ENCODE measurements at places on chromosomes 16 and 17. TPM values are rescaled to one million over a fixed set of nuclear protein-coding genes. Genes with fewer than 3 reads are reported as not detected.

GRCh38 chr16:82201926-82202325 lies 31.9 kb upstream of the MPHOSPH6 start:
- no peak for DNase-seq
- no peak overlapping the region for H3K27ac ChIP-seq
- H3K4me3 ChIP-seq: no peak overlapping the region
- no peaks in the 10 kb centered on the region for H3K4me1 ChIP-seq
- H3K36me3 ChIP-seq: no peaks in the 10 kb centered on the region

DNA sequence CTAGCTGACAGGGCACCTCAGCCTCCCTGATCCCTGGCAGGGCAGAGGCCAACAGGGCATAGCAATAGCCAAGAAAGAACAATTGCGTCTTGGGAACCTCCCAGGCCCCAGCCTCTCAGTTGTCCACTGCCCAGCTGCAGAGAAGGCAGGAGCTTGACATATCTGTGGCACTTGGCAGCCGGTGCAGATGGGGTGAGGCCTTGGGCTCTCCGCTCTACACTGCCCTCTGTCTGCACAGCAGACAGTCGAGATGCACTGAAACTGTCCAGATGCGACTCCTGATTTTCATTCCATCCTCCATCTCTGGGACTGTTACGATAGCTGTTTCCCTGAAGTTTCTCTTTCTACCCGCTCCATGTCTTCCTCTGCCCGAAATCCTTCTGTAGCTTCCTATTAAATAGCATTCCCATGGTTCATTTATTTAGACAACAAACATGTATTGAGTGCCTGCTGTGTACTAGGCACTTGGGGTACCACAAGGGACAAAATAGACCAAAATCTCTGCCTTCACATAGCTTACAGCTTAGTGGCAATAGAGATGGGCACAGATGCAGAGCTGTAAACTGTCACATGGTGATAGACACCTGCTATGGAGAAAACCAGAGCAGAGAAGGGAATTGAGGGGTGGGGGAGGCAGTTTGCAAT lies 3.3 kb downstream of the POLR3E start:
- H3K36me3 ChIP-seq: no peaks in the 10 kb centered on the region
- H3K27me3 ChIP-seq: no peaks in the 10 kb centered on the region
- no peak overlapping the region for H3K4me3 ChIP-seq
- H3K27ac ChIP-seq: no peak overlapping the region
- peaks cover 5% of the 10 kb centered on the region for H3K4me1 ChIP-seq
- no peak for DNase-seq

DNA sequence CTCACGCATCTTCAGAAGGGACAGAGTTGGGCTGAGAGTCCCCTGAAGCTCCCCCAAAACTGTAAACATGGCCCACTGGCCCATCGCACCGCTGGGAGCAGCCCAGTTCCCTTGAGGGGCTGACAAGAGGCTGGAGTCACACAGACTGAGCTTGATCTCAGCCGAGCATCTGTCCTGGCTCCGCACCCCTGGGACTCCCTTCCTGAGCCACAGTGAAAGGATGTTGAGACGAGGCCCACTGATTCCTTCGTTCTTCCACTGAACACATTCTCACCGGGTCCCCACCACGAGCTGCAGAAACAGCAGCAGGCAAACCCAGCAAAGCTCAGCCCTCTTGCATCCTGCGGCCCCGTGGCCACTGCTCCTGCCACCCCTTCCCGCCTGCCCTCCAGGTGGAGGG lies 145.9 kb upstream of the CIBAR2 start:
- H3K27ac ChIP-seq: no peak overlapping the region
- no peak for DNase-seq
- H3K27me3 ChIP-seq: no peaks in the 10 kb centered on the region
- H3K4me3 ChIP-seq: no peak overlapping the region

- H3K4me1 ChIP-seq: peaks cover 5% of the 10 kb centered on the region
- no peaks in the 10 kb centered on the region for H3K36me3 ChIP-seq
- no peaks in the 10 kb centered on the region for H3K27me3 ChIP-seq
- DNase-seq: no peak
- H3K27ac ChIP-seq: no peak overlapping the region
Observed at GRCh38 chr17:45451131-45451530, 18.5 kb upstream of the ARHGAP27 start.

The PARN gene
- total RNA-seq: 30.7 TPM

DNA sequence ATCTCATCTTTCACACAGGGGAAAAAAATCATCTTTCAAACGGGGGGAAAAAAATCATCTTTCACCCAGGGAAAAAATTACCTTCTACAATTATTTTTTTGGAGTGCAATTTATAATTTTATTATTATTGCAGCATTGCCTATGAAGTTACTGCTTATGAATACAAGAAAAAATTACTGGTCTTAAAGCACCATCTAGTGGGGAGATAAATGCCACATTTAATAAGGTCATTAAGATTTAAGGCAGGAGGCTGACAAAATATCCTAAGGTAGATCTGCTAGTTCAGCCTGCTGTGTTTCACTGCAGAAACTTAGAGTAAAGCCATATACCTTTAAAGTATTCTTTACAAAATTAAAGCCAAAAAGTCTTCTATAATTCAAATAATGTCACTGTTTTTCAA lies 13.7 kb downstream of the SHCBP1 start:
- H3K4me3 ChIP-seq: no peak overlapping the region
- no peak for DNase-seq
- no peaks in the 10 kb centered on the region for H3K4me1 ChIP-seq
- no peaks in the 10 kb centered on the region for H3K36me3 ChIP-seq
- no peaks in the 10 kb centered on the region for H3K27me3 ChIP-seq
- H3K27ac ChIP-seq: no peak overlapping the region

The PDE6G gene
- total RNA-seq: not detected

- H3K27ac ChIP-seq: no peak overlapping the region
- H3K4me3 ChIP-seq: no peak overlapping the region
- H3K27me3 ChIP-seq: no peaks in the 10 kb centered on the region
Observed at GRCh38 chr17:8466456-8466855, 30.8 kb downstream of the NDEL1 start.

GRCh38 chr16:53817117-53817755 lies 113.3 kb downstream of the FTO start:
- no peaks in the 10 kb centered on the region for H3K27me3 ChIP-seq
- DNase-seq: no peak
- no peak overlapping the region for H3K4me3 ChIP-seq
- H3K36me3 ChIP-seq: peaks cover 1% of the 10 kb centered on the region

DNA sequence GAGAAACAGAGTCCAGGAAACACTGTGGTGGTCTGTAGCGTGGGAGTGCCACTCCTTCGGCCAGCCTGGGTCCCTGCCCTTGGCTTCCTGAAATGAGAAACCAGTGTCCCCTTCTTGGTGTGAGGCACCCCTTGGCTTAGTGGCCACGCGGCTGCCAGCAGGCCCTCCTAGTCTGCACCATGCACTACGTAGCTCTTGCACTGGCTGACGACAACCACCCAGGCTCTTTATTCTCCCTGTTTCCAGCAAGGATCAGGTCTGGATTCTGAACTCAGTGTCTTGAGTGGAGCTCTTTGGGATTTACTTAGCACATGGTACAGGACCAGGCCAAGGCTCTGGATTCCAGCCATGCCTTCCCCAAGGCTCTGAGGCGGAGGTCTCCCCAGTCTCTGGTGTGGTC lies 1.1 kb upstream of the SPEM3 start:
- no peaks in the 10 kb centered on the region for H3K4me1 ChIP-seq
- no peak for DNase-seq
- no peaks in the 10 kb centered on the region for H3K36me3 ChIP-seq
- no peak overlapping the region for H3K4me3 ChIP-seq
- no peak overlapping the region for H3K27ac ChIP-seq

The ABCA3 gene
- 14.6 TPM for total RNA-seq

The MYH2 gene
- not detected for total RNA-seq

DNA sequence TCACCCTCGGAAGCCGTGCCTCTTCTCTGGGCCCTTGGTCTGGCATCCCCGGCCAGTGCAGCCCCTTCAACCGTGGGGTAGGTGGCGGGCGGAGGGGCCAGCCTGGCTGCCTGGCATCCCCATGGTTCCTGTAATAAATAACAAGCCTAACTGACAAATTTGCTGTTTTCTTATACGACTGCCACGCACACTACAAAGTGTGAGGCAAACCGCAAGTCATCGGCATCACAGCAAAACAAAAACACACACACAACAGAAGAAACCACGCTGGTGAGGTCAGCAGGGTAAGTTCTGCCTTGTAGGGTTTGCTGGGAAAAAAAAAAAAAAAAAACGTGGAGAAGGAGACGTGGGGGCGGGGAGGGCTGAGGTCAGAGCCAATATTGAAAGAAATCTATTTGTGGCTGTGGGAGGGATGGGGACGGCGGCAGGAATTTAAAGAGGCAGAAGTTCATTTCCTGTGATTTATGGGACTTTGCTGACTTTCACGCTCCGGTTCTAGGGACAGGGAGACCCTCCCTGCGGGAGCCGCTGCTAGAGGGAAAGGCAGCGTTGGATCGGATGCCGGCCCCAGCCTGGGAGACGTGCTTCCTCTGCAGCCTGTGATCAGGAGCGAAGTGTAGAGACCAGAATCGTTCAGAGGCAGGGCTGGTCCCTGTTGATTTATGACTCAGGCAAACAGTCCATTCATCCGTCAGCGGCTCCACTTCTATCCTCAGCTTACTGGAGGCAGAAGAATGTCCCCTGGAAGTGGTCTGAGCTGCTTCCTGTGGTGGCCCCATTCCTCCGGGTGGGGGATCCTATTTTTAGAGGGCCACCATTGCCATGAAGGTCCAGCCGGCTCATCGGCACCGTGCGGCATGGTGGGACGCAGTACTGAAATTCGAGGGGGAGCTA lies 162.8 kb downstream of the FOXL1 start:
- peaks cover 7% of the 10 kb centered on the region for H3K4me1 ChIP-seq
- DNase-seq: peak; percentile 38
- no peaks in the 10 kb centered on the region for H3K36me3 ChIP-seq
- H3K4me3 ChIP-seq: no peak overlapping the region
- H3K27ac ChIP-seq: no peak overlapping the region

The CLEC19A gene
- not detected for total RNA-seq

GRCh38 chr17:39177256-39177655 lies 11.3 kb upstream of the ARL5C start:
- no peak overlapping the region for H3K4me3 ChIP-seq
- no peak overlapping the region for H3K27ac ChIP-seq
- H3K27me3 ChIP-seq: no peaks in the 10 kb centered on the region
- no peaks in the 10 kb centered on the region for H3K36me3 ChIP-seq
- no peaks in the 10 kb centered on the region for H3K4me1 ChIP-seq

The PPM1E gene
- 0.09 TPM for total RNA-seq

GRCh38 chr17:71342737-71343136 lies 778.1 kb upstream of the SOX9 start:
- DNase-seq: no peak
- no peaks in the 10 kb centered on the region for H3K36me3 ChIP-seq
- no peaks in the 10 kb centered on the region for H3K27me3 ChIP-seq
- peaks cover 4% of the 10 kb centered on the region for H3K4me1 ChIP-seq
- H3K27ac ChIP-seq: no peak overlapping the region
- H3K4me3 ChIP-seq: no peak overlapping the region

DNA sequence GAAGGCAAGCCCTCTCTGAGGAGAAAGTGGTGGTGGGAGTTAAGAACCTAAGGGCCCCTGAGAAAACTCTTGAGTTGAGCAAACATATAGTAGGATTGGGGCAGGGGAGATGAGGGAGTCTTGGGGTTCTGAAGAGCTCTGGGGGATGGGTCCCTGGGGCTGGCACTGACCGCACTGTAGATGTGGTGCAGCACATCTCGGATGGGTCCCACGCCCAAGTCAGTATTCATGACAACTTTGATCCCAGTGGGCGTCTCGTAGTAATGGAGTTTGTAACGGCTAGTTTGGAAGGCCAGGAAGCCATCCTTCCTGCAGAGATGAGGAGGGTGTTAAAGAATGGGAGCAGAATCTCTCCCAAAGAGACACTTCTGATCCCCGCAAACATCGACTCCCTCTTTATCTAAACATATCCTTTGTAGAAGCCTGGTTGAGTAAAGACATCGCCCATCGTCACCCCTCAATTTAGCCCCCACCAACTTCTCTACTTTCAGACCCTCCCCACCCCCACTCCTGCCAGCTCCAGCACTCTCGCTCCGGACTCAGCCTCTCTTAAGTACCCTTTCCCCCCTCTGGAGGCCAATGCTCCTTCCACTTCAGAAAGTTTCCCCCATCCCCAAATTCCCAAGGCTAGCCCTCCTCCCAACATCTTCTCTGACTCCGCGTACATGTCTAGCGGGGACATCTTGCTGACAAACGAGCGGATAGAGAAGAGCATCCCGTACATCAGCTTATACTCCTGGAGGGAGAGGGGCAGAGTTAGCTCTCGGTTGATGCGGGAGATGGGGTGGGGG lies 710 bp downstream of the TRAPPC1 start:
- peak overlapping the region; percentile 72 for H3K4me3 ChIP-seq
- H3K36me3 ChIP-seq: no peaks in the 10 kb centered on the region
- peak overlapping the region; percentile 97 for H3K27ac ChIP-seq
- 0 out of 2 replicates have a peak, but pooled peaks cover 2% of the 10 kb centered on the region for H3K4me1 ChIP-seq
- no peaks in the 10 kb centered on the region for H3K27me3 ChIP-seq

The SULT1A4 gene
- 1.3 TPM for total RNA-seq

- H3K4me1 ChIP-seq: peaks cover 7% of the 10 kb centered on the region
- no peaks in the 10 kb centered on the region for H3K27me3 ChIP-seq
- H3K27ac ChIP-seq: no peak overlapping the region
- DNase-seq: no peak
- H3K36me3 ChIP-seq: no peaks in the 10 kb centered on the region
Observed at GRCh38 chr17:49739641-49740271, 24.2 kb downstream of the FAM117A start.

The MGAT5B gene
- total RNA-seq: 8.9 TPM

GRCh38 chr16:64051824-64052223 lies 1070.0 kb downstream of the CDH11 start:
- no peak for DNase-seq
- no peak overlapping the region for H3K27ac ChIP-seq
- no peaks in the 10 kb centered on the region for H3K36me3 ChIP-seq
- H3K4me3 ChIP-seq: no peak overlapping the region

- H3K4me3 ChIP-seq: no peak overlapping the region
- H3K36me3 ChIP-seq: no peaks in the 10 kb centered on the region
- H3K27ac ChIP-seq: no peak overlapping the region
- no peaks in the 10 kb centered on the region for H3K27me3 ChIP-seq
- DNase-seq: peak; percentile 73
Observed at GRCh38 chr16:56041556-56042140, 149.6 kb upstream of the GNAO1 start.

All from Caco-2 (cell line).